Substantia nigra (tissue), 51 donors: ENCODE measurements at places on chromosomes 12 and 14.

GRCh38 chr14:62168564-62169155 lies 406.4 kb downstream of the SNAPC1 start:
- no peak for DNase-seq

DNA sequence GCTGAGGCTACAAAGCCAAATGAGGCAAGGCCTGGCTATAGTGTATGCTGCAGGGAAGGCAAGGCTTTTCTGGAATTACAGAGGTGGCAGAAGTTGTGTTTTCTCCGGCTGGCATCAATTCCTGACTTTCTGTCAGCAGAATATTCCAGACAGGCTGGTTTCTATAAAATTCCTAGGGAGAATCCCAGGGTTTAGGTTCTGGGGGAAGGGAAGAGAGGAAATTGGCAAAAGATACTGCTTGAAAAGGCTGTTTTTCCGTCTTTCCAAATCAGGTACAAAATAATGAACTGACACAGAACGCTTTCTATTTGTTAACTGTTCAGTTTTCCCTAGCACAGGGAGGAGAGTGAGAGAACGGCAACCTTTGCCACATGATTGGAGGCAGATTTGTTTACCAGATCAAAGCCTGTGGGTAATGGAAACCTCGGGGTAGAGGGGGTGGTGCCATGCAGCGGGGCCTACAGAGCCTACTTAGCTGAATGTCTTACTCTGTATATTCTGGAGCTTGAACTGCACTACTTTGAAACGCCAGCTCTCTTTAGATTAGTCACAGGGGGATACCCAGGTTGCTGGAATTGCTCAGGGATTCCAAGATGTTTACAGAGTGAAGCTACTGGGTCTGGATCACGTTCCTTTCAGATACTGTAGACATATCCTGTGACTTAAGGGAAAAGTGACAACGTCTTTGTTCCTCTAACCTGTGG lies 65.8 kb upstream of the DACT1 start:
- no peak for DNase-seq

DNA sequence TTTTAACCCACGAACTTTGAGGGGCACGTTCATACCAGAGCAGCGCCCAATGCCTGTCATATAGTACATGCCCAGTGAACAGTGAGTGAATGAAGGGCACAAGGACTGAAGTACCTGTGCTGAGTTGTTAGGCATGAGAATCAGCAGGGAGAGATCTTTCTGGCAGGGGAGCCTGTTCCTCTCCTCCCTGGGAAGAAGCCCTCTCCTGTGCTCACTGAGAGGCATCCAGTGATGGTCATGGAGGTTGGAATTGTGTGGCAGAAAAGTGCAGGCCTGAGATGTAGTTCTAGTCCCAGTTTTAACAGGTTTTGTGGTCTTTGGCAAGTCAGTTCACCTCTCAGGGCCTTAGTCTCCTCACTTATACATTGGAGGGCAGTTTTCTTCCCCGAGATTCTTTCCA lies 20.6 kb downstream of the TEAD4 start:
- no peak for DNase-seq

DNA sequence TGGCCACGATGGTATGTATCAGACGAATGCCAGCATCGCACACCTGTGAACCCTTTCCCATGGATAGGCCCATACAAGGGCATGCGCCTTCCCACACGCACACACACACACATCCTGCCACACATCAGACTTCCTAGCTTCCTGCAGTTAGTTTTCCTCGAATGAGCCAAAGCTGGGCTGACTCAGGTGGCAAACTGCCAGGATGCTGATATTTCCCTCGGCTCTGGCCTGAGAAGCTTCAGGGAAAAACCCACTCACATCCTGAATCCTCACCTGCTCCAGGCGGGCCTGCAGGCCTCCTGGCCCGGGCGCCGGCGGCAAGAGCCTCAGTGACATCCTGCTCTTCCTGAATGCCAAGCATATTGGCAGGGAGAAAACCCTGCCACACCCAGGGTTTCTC lies 22.4 kb downstream of the CALM1 start:
- DNase-seq = no peak

GRCh38 chr12:106766393-106766826 lies 8.1 kb upstream of the RIC8B start:
- peak; percentile 40 for DNase-seq

DNA sequence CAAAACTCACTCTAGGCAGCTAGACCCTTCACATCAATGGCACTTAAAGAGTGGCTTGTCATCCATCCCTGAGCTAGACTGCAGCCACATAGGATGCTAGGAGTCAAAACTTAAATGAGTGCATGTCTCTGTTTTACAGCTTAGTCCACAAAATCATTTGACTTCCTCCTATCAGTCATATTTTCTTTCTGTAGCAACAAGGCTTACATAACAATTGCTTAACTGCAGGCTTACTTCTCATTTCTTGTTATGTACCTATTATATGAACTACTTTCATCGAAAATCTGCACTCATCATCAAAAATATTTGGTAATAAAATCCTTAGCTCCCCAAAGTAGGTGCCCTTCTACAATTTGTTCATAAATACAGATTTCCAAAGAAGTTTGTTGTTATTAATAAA lies 30.1 kb downstream of the CLEC1A start:
- DNase-seq = no peak

DNA sequence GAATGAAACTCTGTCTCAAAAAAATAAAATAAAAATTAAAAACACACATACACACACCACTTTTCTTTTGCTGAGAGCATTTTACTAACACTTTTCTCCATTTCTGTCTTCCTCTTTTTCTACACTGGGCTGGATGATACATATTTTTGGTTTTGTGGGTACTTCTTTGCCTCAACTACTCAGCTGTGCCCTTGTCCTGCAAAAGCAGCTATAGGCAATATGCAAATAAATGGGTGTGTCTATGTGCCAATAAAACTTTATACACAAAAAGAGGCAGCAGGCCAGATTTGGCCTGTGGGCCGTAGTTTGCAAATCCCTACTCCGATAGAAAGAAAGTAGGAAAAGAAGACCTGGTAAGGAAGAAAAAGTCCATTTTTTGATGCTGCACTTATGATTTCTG lies 6.5 kb downstream of the CLMN start:
- no peak for DNase-seq

DNA sequence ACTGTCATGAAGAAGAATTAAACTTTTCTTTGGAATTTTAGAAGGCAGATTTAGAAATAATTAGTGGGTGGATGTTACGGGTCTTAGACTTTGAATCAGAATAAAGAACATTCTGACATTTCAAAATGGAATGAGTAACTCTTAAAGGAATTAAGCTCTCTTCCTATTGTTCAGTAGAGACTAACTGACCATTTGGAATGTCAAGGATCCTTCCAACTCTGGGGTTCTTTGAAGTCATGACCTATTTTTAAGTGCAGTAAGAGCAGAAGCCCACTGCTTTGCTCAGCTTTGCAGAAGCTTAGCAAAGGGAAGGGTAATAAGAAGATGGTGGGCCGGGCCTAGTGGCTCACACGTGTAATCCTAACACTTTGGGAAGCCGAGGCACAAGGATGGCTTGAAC lies 4.0 kb downstream of the CHURC1 start:
- DNase-seq = no peak

GRCh38 chr14:89017417-89017816 lies 193.0 kb downstream of the TTC8 start:
- no peak for DNase-seq

DNA sequence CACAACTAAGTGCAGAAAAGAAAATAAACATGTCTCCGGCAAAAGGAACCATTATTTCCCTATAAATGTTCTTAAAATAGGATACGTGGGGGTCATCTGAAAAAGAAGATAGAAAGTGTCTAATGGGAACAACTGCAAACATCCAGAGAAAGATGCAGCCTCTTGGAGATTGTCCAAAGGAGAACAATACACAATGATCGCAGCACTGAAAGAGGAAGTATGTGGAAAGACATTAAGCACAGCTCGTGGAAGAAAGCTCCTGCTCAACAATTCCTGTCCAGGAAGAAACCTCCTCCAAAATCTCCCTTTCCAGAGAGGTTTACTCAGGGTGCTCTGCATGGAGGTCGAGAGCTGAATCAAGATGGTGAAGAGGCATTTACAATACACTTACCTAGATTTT lies 2.5 kb upstream of the LALBA start:
- DNase-seq = no peak

DNA sequence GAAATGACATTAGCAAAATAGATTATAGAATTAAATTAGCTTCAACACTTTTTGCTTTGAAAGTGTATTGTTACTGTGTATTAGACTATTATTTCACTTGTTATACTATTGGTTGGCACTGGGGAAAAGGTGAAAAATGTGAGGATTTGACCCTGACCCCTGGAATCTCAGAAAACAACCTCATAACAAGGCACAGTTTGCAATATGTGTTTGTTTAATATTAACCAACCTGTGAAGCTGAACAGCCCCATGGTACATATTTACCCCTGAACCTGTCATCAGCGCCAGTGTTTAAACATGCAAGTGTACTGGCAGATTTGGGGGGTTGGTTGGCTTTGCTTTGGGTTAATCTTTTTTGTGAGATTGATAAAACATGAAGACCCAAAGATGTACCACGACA lies 11.7 kb downstream of the SLC38A4 start:
- DNase-seq = no peak

GRCh38 chr14:93006567-93007051 lies 83.7 kb downstream of the CHGA start:
- DNase-seq = peak; percentile 34

DNA sequence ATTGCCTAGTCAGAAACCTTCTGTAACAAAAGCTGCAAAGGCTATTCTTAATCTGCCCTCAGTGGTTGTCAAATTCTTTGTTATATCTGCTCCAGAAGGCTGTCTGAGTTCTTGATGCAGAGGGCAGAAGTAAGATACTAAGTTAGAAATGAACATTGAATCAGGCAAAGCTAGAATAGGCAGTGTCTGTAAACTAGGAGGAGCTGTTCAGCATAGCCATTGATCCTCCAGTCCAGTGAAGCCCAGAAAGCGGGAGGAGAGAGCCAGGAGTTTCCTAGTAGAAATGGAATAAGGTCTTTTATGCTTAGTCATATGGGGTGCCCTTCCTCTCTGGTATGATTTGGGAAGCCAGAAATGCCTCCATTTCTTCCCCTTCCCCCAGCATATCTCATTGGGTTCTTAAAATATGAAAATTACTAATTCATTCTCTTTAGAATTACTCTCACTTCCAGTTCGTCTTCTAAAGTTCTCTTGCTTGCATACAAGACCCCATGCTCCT lies 76.2 kb downstream of the APAF1 start:
- DNase-seq = no peak

GRCh38 chr12:130299574-130299973 lies 38.1 kb upstream of the PIWIL1 start:
- DNase-seq = no peak

DNA sequence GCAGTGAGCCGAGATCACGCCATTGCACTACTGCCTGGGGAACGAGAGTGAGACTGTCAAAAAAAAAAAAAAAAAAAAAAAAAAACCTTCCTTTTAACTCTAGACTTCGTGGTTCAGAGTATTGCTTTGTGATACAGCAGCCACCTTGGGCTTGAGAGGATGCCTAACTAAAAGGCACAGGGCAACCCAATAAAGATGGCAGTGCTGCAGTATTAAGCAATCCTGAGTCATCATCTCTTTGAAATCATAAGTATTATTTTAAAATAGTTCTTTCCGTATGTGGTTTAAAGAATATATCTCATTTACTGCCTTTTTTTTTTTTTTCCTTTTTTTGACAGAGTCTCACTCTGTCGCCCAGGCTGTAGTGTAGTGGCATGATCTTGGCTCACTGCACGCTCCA lies 116.1 kb downstream of the PLEKHA5 start:
- no peak for DNase-seq

DNA sequence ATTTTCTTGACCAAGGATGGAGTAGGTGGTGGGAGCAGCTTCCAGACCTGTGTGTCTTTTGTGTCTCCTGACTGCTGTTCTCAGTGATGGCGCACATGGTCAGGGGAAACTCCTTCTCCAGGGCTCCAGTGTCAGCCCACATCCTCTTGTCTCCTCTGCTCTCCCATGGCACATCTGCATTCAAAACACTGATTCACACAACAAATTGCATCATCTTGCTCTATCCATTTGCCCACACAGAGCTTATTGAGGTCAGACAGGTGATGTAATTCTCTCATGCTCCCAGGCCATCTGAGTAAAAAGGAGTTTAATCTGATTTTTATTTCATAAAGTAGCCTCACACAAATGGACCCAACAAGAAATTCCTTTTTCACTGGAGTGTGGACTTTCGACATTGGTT lies 21.8 kb upstream of the TMEM132C start:
- no peak for DNase-seq

DNA sequence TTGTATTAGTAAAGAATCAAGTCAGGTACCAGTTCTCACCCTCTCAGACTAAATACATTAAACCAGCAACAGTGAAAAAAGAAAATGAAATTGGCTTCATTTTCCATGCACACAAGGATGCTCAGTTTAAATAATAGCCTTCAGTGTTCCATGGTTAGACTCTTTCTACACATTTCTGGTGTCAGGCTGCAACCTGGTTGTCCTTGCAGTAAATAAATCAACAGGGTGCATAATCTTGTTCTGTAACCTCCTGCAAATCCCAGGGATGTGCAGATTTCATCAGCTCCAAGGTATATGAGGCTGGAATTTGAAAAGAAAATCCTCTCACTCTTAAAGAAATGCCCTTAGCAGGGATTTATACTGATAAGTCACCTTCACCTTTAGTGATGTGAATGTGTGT lies 46.7 kb upstream of the BTG1 start:
- no peak for DNase-seq

GRCh38 chr12:128823216-128823915 lies 392 bp downstream of the SLC15A4 start:
- no peak for DNase-seq

- no peak for DNase-seq
Measured at GRCh38 chr12:6792522-6793201, 3.3 kb downstream of the CD4 start.

- no peak for DNase-seq
Measured at GRCh38 chr14:74978416-74978947, 23.1 kb upstream of the PGF start.

DNA sequence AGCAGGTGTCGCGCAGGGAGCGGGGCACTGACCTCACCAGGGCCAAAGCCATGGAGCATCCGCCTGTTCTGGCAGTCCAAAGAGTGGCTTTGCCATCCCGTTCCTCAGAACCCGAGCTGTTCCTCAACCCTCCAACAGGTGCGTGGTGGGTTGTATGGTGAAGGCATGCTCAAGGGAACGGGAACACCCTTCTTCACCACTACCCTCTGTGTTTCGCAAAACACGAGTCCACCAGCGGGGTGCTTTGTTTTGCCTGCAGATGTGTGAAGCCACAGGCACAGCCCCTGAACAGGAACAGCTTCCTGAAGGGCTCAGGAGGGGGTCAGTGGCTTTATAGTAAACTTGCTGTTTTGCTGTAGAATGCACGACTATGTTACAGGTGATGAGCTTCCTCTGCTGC lies 52.7 kb downstream of the SMOC1 start:
- no peak for DNase-seq
